ENCODE measurements at places on chromosomes 3 and 15.

GRCh38 chr3:47571391-47572175, 7.1 kb downstream of the CSPG5 start:
- DNase-seq, result no peak

- DNase-seq, result no peak
Measured at GRCh38 chr3:61090389-61091169, 160.7 kb downstream of the FHIT start.

DNA sequence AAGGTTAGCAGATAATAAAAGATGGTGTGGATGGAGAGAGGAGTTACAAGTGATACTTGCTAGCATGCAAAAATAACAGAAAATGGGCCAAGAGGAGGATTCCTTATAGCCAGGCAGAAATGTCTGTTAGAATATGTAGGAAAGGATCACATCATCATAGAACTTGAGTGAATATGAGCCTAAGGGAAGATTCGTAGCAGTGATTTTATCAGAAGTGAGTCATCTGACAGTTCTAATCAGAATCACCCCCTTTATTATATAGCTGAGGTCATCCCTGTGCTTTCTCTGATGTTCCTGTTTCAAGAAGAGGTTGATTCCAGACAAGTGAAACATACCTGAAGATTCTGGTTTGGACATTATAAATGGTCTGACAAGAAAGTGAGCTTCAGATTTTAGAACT, 22.9 kb downstream of the EXOG start:
- no peak for DNase-seq

DNA sequence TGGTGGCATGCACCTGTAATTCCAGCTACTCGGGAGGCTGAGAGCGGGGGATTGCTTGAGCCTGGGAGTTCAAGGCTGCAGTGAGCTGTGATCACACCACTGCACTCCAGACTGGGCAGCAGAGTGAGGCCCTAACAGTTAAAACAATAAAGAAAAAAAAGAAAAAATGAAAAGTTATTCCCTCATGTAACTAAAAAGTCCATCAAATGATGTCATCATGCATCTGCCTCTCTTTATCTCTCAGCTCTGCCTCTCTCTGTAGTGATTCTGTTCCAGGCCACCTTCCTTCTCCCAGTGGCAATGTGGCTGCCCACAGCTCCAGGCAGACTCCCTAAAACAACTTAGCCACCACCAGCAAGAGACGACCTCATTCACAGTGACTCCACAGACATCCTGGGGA, 31.5 kb upstream of the TRH start:
- DNase-seq, result no peak

- no peak for DNase-seq
Measured at GRCh38 chr15:32936976-32937375, 219.2 kb downstream of the GREM1 start.

All from activated CD8-positive, alpha-beta memory T cell treated with anti-CD3 and anti-CD28 coated beads for 48 hours (primary cell).